Stomach (tissue), 19 donors: ENCODE measurements at places on chromosomes 11 and 22. TPM values are rescaled to one million over a fixed set of nuclear protein-coding genes. Genes with fewer than 3 reads are reported as not detected.

GRCh38 chr11:74011360-74012073 is 2.6 kb upstream of the UCP3 start:
- DNase-seq: no peak
- no peaks in the 10 kb centered on the region for H3K27me3 ChIP-seq
- H3K27ac ChIP-seq: no peak overlapping the region
- H3K36me3 ChIP-seq: no peaks in the 10 kb centered on the region
- no peaks in the 10 kb centered on the region for H3K4me1 ChIP-seq
- no peak overlapping the region for H3K4me3 ChIP-seq

DNA sequence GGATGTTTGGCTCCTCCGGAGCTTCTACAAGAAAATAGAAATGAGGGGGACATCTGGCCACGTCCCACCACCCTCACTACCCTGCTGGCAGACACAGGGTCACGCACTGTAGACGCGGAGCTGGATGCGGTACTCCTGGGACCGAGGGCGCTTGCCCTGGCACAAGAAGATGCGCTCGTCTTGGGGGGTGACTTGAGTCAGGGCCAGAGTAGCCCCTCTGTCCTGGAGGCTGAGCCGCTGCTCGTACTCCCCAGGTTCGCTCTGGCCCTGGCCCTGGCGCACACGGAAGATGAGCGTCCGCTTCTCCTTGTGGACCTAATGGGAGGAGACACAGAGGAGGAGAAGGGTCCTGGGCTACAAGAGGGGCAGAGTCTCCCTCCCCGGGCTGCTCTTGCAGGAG is 2.2 kb downstream of the MCAM start:
- H3K27me3 ChIP-seq: no peaks in the 10 kb centered on the region
- H3K4me3 ChIP-seq: peak overlapping the region; percentile 66
- H3K36me3 ChIP-seq: peaks cover 48% of the 10 kb centered on the region

DNA sequence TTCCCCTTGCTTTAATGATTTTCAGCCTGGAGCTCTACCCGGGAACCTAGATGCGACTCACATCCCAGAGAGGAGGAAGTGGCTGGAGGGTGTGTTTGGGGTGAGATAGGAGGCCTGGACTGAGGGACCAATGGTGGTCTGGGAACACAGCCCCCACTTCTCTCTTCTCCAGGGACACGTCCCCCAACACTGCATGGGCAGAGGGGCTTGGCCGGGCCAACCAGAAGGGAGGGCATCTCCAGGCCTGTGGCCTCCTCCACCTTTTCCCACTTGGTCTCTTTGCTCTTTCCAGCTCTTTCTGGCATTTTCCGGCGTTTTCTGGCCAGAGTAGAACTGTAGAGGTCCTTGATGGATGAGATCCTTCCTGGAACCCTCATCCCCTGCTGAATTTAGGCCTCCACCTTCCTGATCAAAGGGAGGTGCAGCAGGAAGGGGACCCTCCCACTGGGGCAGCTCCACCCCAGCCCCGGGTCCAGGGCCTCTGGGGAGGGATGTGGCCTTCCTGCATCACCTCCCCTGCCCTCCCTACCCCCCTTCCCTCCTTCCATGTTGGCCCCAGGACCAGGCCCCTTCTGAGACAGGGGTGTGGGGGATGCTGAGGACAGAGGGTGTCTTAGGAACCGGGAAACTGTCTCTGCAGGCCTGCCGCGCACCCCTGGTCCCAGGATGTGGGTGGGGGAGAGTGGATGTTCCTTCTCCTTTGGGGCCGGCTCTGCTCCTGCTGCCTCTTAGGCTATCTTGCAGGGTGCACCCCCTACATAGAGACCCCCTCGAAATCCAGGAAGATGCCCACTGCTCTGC is 24.4 kb downstream of the MRGPRG start:
- no peak for DNase-seq
- no peaks in the 10 kb centered on the region for H3K36me3 ChIP-seq
- H3K27me3 ChIP-seq: no peaks in the 10 kb centered on the region
- no peaks in the 10 kb centered on the region for H3K4me1 ChIP-seq
- H3K4me3 ChIP-seq: no peak overlapping the region
- H3K27ac ChIP-seq: no peak overlapping the region

GRCh38 chr11:115874843-115875242 is 370.6 kb upstream of the CADM1 start:
- no peaks in the 10 kb centered on the region for H3K4me1 ChIP-seq
- no peaks in the 10 kb centered on the region for H3K36me3 ChIP-seq
- DNase-seq: no peak
- H3K27me3 ChIP-seq: no peaks in the 10 kb centered on the region
- H3K27ac ChIP-seq: no peak overlapping the region

DNA sequence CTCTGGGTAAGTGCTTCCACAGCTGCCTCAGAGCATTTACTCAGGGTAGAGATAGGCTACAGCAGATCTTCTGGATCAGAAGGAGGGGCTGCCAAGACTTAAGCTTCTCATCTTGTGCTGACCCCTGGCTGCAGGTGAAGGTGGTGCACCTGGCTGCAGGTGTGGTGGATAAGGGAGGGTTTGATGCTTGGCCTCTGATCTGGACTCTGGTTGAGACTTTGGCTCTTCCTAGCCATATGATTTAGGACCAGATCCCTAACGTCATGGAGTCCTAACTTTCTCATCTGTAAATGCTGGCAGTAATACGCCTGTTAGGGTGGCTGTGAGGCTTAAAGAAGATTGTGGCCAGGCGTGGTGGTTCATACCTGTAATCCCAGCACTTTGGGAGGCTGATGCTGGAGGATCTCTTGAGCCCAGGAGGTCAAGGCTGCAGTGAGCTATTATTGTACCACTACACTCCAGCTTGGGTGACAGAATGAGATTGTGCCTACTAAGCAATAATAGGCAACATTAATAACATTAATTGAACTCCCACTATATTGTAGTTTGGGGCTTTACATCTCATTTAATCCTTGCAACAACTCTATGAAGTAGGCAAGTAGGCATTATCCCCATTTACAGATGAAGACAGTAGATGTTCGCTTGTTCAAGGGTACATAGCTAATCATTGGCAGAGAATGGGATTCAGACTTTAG is 10.7 kb downstream of the DTX4 start:
- peak; percentile 44 for DNase-seq
- H3K4me3 ChIP-seq: no peak overlapping the region
- H3K27me3 ChIP-seq: no peaks in the 10 kb centered on the region
- H3K4me1 ChIP-seq: peaks cover 49% of the 10 kb centered on the region

The MIOX gene
- total RNA-seq: not detected

DNA sequence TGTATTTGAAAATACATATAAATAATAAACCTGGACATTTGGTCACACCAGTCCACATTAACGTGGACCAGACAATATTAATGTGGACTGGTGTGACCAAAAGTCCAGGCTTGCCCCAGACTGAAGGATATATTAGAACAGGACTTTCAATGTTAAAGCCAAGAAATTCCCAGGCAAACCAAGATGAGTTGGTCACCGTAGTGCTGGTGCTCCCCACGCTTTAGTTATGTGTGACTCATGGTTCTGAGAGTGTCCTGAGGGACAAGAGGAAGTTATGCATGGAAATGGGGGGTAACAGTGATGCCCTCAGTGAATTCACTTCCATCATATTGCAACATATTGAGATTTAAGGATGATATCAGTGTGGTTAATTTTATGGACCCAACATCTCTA is 31.4 kb downstream of the POU2AF1 start:
- DNase-seq: no peak
- no peak overlapping the region for H3K4me3 ChIP-seq
- no peaks in the 10 kb centered on the region for H3K36me3 ChIP-seq

DNA sequence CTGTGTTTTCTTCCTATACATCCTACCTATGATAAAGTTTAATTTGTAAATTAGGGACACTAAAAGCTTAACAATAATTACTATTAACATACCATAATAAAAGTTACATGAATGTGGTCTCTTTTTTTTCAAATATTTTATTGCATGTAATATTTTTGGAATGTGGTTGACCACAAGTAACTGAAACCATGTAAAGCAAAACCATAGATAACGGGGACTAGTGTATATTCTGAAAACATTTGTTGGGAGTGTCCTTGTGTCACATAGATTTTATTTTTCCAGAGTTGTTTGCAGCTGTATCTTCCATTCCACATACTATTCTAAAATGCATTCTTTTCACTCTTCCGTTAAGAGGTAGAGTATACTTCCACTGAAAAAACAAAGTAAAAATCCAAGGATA is 200.4 kb downstream of the KIF18A start:
- H3K4me1 ChIP-seq: no peaks in the 10 kb centered on the region
- H3K27me3 ChIP-seq: no peaks in the 10 kb centered on the region
- H3K36me3 ChIP-seq: no peaks in the 10 kb centered on the region
- H3K4me3 ChIP-seq: no peak overlapping the region
